ENCODE measurements at places on chromosomes 3 and 15.

GRCh38 chr3:27573138-27573537 is 89.0 kb upstream of the SLC4A7 start:
- peak; percentile 5 for DNase-seq

GRCh38 chr15:58957101-58957973 is 23.9 kb upstream of the SLTM start:
- DNase-seq = peak; percentile 57

DNA sequence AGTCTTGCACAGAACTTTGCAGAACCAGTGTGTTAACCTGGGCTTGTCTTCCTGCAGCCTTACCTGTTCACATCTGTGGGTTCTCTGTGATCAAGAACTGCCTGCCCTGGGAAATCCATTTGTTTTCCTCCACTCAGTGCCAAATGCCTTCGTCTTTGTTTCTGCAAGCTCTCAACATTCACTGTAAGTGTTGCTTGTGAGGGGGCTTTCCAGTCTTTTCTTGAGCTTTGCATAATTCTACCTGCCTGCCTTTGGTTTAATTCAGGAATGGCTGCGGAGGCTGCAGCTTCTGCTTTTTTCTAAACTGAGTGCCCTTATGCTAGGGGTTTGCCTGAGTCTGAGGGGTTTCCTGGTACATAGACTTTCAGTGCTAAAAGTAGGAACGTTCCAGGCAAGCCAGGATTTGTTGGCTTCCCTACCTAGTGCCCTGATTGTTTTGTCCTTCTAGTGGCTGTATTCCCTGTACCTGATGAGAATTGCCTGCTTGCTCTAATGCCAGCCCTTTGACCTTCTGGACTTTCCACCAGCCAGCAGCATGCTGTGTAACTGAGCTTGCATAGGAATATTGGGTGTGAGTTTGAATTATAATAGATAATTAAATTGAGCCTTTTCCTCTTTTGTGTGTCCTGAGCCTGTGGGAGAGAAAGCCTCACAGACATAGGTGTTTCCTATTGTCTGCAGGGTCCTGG is 96.6 kb upstream of the CLSTN2 start:
- no peak for DNase-seq

GRCh38 chr15:94421706-94422105 is 190.3 kb downstream of the MCTP2 start:
- DNase-seq = no peak

DNA sequence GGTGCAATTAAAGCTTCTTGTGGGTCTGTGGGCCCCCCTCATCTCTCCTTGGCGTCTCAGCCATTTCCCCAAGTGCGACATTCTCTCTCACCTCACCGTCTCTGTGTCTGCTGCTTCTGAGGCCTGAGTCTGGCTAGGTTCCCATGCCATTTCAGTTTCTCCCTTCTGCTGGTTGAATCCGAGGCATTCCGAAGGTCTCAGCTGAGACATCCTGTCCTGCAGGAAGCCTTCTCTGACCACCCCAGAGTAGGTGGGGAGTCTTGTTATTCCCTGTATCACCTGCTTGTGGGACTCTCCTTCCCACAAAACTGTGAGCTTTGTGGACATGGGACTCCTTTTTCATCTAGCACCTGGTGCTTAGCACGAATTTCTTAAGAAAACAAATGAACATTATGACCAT is 78.3 kb downstream of the ASB7 start:
- DNase-seq = no peak
